Choroid plexus epithelial cell (primary cell): ENCODE measurements at places on chromosomes 1 and 21.

GRCh38 chr1:203631946-203632345 lies 5.3 kb downstream of the ATP2B4 start:
- no peak for DNase-seq

DNA sequence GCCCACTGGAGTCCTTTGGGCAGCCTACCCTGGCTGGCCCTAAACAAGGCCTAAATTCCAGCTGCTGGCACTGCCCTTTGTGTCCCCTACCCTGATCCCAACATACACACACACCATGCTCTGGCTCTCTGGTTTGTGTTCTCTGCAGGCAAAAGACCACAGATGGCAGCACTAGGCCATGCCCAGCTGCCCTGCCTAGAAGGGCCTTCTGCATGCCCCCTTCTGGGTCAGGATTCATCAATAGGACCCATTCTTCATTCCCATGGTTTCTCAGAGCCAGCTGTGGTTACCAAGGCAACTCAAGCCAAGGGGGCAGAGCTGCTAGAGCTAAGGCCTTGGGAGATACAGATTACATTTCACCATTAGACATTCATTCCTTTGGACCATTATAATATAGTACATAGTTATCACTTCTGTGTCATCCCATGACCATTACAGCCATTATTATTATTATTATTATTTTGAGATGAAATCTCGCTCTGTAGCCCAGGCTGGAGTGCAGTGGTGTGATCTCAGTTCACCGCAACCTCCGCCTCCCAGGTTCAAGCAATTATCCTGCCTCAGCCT lies 17.5 kb downstream of the ASAP3 start:
- DNase-seq: no peak

GRCh38 chr21:34956416-34957316 lies 92.4 kb downstream of the RUNX1 start:
- DNase-seq: no peak

DNA sequence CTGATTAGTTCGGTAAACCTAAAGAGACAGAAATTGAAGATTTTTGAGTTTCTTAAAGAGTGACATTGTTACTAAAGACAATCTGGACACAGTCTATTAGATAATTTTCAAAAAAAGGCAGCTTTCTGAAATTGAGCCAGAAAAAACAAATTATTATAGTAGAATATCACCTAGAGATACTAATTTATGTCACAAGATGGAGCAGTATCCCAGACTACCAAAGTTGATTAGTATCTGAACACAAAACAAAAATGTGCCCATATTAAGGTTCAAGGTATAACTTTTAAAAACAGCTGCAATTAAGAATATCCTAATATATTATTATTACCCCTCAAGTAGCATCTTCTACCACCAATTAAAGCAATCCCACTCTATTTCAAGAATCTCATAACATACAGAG lies 40.5 kb upstream of the SYT2 start:
- peak; percentile 17 for DNase-seq

DNA sequence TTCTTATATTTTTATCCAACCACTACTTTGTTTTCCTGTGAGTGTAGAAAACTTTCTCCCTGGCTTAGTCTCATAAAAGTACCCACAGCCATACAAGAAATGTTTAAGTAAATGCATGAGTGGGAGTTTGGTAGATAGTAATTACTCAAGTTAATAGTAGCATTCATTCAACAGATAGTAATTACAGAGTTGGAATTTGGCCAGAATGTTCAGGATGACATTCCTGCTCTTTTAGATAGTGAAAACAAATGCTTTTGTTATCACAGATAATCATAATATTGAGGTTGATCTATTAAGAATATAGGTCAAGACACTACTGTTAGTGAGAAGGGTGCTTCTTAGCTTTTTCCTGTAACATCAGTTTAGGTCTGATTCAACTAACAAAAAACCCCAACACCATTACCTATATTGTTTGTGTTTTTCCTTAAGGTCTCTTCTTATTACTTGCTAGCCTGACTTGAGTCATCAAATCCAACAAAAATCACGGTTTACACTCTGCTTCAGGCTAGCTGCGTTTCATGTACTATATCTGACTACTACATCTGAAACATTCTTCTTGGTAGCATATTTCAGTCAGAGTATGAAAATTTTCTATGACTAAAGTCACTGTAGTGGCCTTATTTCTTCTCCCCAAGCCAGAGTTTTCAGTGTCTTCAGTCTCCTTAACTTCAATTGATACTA lies 163.7 kb downstream of the HS2ST1 start:
- DNase-seq: no peak

GRCh38 chr1:48931506-48932192 lies 155.0 kb upstream of the BEND5 start:
- peak; percentile 6 for DNase-seq

GRCh38 chr21:45581322-45581712 lies 39.1 kb upstream of the SLC19A1 start:
- no peak for DNase-seq

GRCh38 chr1:204337036-204337429 lies 22.7 kb downstream of the PLEKHA6 start:
- DNase-seq: no peak

GRCh38 chr21:46188226-46189212 lies 4.3 kb upstream of the SPATC1L start:
- peak; percentile 62 for DNase-seq

DNA sequence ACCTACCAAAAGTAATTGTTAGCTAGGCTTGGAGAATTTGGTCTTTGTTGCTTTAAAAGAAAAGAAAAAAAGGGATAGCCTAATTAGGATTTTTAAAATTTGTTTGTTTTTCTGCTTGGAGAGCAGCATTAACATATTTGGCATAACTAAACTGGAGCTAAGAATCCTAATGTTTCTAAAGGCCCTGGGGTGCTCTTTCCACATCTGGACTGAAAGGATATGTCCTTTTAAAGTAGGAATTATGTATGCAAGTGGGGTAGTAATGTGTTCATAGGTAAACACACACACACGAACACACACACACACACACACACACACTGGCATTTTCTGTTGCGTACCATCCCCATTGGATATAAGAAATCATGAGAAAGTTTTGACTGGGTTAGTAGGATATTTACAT lies 113.9 kb downstream of the KCTD3 start:
- no peak for DNase-seq

DNA sequence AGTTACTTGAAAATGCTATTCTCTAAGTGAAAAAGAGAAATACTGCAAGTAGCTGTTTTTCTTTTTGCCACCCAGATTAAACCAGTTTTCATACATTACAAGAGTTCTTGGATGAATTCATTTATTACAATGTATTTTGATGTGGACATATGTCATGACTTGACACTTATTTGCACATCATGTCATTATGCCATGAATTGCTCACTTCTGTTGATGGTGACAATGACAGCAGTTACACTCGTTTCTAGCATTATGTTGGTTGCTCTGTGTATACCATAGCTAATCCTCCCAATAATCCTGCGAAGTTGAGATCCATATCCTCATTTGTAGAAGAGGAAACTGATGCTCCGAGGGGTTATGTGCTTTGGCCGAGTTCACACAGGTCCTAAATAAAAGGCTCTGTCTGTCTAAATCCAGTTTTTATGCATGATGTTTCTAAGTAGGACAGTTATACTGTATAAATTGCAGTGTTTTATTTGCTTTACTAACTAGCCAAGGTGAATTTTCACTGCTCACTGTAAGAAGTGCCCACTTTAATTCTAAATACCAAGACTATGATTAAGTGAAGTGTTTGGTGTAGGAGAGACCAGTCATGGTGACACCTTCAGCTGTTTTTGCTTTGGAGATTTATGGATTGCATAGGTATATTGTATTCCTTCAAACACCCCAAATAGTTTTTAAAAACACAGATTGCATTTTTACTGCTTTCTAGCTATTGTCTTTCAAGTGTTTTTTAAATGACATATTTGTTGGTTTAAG lies 56.7 kb downstream of the PRDM2 start:
- no peak for DNase-seq

DNA sequence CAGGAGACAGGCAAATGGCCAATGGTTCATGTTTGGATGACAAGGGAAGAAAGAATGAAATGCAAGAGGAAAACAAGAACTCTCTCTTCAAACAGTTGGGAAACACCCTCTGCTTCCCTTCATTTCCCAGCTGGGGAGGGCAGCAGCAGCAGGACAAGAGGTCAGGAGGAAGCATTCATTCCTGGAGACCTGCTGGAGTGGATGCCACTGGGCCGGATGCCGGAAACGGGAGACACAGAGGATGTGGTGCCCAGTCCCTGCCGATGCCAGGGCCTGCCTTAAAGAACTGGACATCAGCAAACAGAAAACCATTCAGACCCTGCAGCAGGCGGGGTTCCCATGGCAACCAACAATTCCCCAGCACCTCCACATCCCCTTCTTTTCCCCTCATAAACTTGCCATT lies 102.3 kb upstream of the ZNF648 start:
- DNase-seq: no peak

DNA sequence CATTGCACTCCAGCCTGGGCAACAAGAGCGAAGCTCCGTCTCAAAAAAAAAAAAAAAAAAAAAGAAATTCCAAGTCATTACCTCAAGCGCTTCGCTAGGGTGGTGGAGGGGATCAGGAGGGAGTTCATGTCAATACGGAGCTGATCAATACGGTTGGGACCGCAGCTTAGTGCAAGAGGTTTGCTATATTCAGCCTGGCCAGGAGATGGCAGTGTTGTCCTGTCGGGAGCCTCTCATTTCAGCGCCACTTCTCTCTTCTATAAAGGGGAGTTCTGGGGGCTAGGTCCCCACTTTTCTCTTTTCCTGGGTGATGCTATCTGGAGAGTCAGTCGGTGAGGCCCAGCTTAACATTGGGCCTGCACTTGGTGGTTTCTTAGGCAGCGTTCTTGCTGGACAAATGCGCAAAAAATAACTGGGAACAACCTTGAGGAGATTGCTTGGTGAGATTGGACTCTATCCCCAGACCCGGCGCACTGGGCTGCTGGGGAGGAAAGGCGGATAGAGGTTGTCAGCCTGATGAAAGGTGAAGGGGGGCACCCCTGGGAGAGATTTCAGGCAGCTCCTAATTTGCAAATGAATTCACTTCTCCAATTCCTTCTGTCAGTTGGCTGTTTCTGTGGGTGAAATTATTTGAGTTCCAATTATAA lies 40.4 kb downstream of the KIAA0040 start:
- peak; percentile 59 for DNase-seq

DNA sequence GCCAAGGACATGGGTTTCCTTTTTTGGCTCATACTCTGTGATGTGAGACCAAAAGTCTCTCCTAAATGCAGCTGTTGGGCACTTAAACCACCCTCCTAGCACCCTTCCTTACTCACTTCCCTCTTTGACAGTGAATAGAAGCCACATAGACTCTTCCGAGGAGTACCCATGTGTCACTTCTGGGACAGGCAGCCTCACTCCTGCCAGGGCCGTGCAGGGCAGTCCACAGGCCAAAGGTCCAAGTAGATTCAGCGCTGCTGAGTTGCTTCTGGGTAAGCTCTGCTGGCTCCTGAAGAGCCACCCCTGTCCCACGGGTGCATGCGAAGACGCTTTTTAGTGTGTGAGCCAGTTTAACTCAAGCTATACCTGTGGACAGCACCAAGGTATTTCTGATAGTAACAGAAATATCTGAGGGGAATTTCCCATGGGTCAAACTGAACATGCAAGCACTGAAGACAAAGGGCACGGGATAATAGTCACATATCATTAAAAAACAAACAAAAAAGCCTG lies 36.8 kb upstream of the BMP8B start:
- no peak for DNase-seq

DNA sequence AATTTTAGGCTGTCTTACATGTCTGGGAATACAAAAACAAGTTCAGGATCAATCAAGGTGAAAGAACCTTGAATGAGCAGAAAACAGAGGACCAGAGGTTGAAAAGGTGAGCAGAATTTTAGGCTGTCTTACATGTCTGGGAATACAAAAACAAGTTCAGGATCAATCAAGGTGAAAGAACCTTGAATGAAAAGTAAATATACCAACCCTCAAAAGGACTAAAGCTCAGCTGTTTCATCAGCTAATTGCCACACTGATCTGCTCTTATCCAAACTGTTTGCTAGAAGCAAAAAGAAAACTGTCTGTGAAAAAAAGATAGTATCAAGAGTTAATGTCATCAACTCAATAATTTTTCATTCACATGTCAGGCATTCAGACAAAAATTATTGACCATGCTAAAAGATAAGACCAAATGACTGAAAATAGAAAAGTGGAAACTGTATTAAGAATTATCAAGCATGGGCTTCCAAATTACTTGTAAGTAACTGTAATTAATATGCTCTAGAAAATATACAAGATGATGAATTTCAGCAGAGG lies 69.2 kb downstream of the LTN1 start:
- DNase-seq: no peak

GRCh38 chr1:230171356-230172015 lies 104.4 kb downstream of the GALNT2 start:
- DNase-seq: peak; percentile 74

- peak; percentile 79 for DNase-seq
Observed at GRCh38 chr1:119631433-119632102, 16.5 kb downstream of the ZNF697 start.

DNA sequence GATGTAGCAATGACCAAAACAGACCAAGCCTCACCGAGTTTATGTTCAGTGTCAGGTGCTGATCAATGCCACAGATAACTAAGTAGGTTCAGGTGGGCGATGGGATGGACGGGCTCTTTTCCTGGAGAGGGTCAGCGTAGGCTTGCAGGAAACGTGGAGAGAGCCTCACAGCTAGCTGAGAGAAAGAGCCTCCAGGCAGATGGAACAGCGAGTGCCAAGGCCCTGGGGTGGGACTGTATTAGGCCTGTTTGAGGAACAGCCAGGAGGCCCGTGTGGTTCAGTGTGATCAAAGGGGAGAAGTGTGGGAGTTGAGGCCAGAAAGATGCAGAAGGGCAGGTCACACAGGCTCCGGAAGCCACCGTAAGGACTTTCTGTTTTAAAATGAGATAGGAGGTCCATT lies 7.3 kb upstream of the UTS2 start:
- no peak for DNase-seq

GRCh38 chr1:32939655-32940371 lies 24.8 kb downstream of the RNF19B start:
- peak; percentile 90 for DNase-seq

DNA sequence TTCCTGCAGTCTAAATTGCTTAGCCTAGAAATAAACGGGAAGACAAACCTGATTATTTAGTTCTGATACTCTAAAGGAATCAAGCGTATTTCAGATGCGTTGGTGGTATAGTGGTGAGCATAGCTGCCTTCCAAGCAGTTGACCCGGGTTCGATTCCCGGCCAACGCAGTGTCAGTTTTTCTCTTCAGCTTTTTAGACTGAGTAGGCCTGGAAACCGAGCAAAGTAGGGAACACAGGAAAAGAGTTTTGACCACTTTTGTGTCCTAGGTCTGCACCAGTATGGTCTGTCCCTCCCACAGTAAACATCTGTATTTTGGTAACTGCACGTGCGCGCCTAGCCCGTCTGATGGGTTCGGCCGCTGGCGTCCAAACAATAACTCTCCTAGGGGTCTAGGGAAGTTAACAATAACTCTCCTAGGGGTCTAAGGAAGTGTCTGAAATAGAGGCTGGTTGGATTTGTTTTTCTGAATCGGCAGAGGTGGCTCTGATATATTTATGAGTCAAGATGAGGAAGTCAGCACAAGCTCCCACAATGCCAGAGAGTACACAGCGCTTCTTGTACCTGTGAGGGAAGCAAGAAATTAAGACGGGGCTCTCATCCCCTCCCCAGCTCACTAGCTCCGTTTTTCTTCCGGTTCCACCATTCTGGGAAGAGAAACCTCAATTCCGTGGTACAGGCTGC lies 15.6 kb upstream of the HJV start:
- peak; percentile 91 for DNase-seq
